NCI-H1694 treated with DMSO at 0.1 percent for 48 hours (cell line): ENCODE measurements at places on chromosomes 12 and 14.

DNA sequence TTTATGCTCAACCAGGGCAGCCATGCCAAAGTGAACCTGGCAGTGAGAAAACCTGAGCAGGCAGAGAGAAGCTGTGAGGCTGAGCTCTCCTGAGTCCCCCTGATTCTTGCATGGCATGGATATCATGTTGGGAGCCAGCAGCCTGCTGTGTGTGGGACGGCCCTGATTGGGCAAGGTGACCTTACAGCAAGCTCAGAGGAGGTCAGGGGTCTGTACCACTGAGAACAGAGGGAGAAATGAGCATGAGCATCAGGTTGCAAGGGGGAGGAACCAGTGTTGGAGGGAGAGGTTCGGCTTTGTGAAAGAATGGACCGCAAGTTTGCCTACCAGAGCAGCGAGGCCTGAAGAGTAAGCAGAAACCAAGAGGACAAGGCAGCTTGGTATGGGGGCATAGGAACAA lies 59.1 kb upstream of the PTGR2 start:
- no peak for DNase-seq

DNA sequence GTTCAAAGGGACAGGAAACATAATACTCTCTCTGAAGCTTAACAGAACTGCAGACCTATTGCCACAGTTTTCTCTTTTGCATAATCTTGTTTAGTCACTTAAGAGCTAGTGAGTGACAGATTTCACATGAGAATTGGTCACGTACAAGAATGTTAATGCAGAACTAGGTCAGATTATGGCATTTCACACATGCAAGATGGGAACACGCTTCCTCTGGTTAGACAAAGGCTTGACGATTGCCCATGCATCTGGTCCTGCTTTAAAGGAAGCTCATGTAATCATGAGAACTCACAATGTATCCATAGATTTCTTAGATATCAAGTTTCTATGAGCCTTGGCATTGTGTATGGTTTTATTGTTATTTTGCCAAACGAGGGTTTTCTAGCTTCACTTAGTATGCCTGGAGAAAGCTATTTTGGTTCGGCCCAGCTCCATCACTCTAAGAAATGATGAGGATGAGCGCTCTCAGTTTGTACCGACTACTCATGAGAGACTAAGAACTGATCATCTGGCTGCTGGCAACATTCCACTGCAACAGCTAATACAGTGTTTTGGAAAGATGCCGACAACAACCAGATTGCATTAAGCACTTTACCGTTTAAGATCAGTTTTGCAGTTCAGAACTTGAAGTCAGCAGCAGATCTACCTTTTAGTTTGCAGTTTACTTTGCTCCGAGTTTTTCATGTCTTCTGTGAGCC lies 380.0 kb downstream of the DIO2 start:
- DNase-seq = peak; percentile 98

DNA sequence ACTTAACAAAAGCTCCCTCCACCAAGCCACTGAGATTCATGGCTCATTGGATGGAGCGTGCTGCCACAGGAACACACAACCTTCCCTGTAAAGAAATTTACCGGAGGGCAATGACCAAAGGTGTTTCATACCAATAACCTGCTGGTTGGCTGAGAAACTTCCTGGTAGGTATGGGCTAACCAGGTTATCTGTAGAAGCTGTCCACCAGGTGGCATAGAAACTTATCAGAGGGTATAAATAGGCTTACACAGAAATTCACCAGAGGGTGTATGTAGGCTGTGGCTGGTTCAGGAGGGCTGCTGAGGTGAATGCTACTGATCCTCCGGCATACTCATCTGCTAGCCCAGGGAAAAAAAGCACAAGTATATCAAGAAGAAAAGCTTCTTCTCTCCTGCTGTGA lies 27.1 kb upstream of the MTERF2 start:
- no peak for DNase-seq

DNA sequence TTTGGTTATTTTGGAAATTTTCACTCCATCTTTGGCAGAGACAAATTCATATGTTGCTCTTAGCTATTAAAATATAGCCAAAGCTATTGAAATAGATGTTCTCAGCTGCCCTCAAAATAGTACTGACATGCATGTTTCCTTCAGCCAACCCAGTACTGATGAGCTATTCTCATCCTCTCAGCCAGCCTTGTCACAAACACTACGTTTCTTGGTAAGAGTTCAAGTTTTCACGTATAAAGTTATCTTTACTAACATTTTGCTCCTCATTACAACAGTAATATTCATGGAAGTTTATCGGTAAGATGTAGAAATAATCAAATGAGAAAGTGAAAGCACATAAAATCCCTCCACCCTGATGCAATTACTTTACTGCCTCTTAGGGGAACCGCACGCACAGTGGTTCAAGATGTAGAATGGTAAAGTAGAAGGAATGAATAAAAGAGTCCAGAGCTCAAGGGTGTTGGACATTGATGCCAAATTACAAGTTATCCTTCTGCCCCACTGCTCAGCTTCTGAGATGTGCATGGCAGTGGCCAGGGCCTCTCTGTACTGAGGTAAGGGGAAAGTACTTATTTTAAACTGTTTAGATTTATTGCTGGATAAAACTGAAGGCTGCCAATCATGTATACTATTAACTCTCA lies 20.7 kb downstream of the GCH1 start:
- no peak for DNase-seq

GRCh38 chr14:67623114-67623513 lies 3.4 kb downstream of the ARG2 start:
- no peak for DNase-seq

DNA sequence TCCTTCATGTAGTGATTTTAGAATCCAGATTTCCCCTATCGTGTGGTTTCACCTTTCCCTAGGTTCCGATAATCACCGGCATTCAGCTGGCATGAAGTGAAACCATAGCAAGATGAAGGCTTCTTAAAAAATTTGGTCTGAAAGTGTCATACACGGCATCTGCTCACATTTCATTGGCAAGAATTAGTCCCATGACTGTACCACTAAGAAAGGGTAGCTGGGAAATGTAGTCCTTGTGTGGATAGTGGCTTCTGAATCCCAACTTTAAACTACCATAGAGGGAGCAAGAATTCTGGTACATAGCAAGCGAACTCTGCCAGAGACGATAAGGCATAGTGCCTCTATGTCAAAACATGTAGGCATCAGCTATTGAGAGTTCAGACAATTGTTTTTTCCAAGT lies 360.1 kb upstream of the TBX3 start:
- no peak for DNase-seq

DNA sequence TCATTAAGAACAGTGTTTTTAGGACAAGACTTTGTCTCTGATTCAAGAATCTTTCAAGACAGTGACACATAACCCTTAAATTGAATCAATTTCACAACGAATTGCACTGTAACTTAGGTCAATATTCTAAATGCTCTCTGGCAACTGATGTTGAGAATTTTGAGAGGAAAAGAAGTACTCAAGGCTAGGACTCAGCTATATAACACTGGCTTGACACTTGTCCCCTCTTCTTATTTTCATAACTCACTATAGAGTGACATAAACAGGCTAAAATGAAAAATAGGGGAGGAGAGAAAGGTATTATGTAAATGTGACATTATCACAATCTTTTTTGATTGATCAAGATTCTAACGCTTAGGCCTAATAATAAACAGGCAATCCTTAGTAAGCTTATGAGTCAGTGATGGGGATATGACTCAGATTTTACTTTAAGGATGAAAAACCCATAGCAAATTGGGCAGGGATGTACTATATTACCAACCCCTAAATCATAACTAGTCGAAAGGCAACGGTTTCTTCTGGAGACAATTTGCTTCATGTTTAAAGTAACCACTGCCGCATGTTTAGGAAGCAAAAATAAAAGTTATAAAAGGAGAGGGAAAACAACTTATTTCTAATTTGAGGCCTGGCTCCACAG lies 10.9 kb downstream of the BTG1 start:
- DNase-seq = no peak

DNA sequence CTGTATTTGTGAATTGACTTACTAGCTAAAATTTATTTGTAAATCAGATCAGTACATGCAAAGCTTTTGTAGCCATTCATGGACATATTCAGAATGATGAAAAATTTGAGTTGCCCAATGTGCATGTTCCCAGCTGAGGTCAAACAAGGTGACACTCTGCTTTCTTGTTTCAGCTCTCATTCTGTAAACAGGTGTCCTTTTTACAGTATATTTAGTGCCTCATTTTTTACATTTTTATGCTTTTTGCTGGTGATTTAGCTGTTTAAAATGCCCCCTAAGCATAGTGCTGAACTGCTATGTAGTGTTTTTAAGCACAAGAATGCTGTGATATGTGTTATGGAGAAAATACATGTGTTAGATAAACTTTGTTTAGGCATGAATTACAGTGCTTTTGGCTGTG lies 76.3 kb downstream of the MIA2 start:
- DNase-seq = no peak

GRCh38 chr14:34496679-34497513 lies 34.9 kb upstream of the SPTSSA start:
- DNase-seq = no peak

DNA sequence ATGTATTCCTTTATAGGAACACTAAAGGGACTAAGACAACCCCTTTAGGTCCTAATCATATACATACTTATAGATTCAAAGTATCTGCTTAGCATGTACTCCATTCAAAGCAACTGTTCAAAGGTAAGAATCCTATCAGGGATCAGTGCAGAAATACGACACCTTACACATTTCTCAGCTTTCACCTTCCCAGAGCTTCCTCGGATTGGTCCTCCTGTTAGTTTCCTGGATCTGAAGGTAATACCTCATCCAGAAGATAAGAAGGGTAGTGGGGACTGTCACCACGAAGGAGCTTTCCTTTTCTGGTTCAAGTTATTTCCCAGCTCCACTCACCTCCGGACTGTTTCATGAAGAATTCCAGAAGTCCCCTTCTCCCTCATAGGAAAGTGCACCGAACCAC lies 38.0 kb downstream of the RCOR1 start:
- no peak for DNase-seq

DNA sequence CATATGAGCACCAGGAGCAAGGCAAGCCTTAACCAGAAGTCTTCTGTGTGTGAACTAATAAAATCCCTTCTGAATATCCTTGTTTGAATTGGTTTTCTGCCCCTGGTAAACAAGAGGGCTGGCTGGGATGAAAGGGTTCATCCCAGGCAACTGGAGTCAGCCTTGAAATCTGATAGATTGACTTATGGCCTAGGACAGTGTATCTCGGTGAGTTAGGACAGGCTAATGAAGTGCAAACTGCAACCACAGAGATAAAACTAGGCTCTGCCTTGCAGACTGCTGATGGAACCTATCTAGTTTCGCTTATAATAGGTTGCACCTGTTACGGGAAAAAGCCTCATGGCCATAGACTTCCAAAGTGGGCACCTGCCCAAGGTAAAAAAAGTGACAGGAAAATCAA lies 451.9 kb upstream of the NOVA1 start:
- no peak for DNase-seq

- DNase-seq = peak; percentile 9
Measured at GRCh38 chr12:116263844-116264243, 13.6 kb downstream of the MED13L start.

- no peak for DNase-seq
Measured at GRCh38 chr14:94170136-94170535, 4.0 kb upstream of the PPP4R4 start.

DNA sequence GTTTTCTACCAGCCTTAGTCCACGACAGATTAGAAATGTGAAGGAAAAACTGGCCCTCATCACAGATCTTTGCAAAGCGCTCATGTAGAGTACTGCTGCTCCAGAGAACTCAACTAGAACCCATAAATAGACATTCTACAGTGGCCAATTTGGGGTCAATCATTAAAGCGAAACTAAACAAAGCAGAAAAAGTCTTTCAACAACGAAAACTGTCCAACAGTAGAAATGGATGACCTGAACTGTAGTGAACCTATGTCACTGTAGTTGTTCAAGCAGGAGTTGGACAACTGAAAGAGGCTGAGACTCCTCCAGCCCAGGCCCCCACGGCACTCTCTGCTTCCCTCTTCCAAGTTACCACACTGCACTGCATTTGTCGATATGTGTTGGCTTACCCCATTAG lies 472.6 kb downstream of the BCAT1 start:
- DNase-seq = no peak

- no peak for DNase-seq
Measured at GRCh38 chr14:94049625-94050023, 23.5 kb downstream of the OTUB2 start.

- no peak for DNase-seq
Measured at GRCh38 chr12:85951823-85952222, 77.7 kb downstream of the NTS start.

DNA sequence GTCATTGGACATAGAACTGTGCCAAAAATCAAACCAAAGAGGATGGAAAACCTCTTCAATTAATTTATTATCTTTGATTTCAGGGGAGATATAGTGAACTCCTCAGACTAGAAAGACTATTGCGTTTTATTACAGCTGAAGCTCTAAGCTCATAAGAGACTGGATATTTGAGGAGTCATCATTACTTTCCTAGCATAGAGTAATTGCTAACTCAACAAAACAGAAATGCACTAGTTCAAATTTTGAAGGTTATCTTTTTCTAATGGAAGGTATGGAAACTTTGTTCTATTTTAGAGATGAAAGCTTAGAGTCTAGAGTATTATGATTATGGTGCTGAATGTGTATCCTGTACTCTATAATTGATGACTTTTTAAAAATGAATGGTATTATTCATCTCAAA lies 5.3 kb upstream of the BEST3 start:
- no peak for DNase-seq
